H4 (cell line): ENCODE measurements at places on chromosomes 6 and 20. TPM values are rescaled to one million over a fixed set of nuclear protein-coding genes. Genes with fewer than 3 reads are reported as not detected.

- DNase-seq = peak; percentile 99
These were observed 73.3 kb downstream of the MRPL14 start for GRCh38 chr6:44053760-44054556.

GRCh38 chr20:49936153-49937026 lies at the start of gene RNF114:
Gene RNF114, plus strand, starts transcription at chr20:49936397. Its CDS starts 16 bp downstream, at chr20:49936413.
- peak; percentile 75 for DNase-seq

DNA sequence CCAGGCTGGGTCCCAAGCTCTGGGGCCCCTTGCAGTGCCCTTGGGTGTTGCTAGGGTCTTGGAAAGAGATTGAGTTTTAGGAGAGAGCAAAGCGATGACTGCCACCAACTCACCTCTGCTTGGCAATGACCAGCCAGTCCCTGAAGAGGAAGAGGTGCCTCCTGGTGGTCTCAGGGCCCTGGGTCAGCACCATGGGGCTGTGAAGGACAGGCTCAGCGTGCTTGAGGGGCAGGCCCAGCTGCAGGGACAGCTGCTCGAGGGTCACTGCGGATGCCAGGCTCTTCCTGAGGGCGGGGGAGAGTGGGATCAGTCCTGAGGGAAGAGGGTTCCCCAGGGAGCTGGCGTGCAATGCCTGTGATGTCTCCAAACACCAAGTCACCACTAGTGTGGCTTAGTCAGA lies 50.8 kb upstream of the TAGAP start:
- DNase-seq = no peak

DNA sequence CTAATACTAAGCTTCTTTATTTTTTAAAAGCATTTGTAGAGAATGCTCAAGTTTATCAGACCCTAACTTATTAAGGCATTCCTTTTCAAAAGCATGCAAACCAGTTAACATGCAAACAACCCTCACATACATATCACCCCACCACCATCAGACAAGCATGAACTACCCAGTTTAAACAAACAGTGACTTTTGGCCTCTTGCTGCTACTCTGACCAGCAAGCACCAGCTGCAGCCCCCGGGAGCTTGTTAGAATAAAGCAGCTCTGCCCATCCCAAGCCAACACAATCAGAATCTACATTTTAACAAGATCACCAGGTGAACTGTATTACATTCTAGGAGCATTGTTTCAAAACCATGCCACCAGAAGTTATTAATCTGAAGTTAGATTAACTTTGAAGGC lies 5.9 kb upstream of the NUP153 start:
- DNase-seq = no peak

The IFT52 gene
- total RNA-seq = 32.1 TPM in 2 replicates

DNA sequence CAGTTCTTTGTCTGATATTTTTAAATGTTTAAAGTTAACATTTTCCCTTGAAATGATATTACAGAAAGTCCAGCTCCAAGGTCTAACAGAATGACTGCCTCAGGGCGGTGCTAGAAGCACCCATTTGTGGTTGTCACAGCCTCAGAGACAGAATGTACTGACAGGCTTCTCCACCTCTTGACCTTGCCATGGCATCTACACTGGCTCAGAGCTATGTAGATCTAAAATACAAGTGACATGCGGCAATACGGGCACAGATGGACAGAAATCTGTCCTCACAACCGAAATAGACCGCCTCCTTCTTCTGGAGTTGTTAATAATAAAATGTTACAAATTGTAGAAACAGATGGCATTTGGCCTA lies 167.2 kb upstream of the THEMIS start:
- no peak for DNase-seq

The SLC32A1 gene
- not detected in 2 replicates for total RNA-seq

The PPP1R16B gene
- total RNA-seq = 0.16 TPM in 1 of 2 replicates, not detected in the other

- DNase-seq = no peak
These were observed 4.9 kb upstream of the TOX2 start for GRCh38 chr20:43909720-43910119.

The GRM4 gene
- total RNA-seq = not detected in 2 replicates

- DNase-seq = no peak
These were observed 89.4 kb downstream of the GRM4 start for GRCh38 chr6:34056305-34057108.

GRCh38 chr20:62602550-62602949 lies 39.8 kb upstream of the SLCO4A1 start:
- DNase-seq = peak; percentile 75

- DNase-seq = peak; percentile 82
These were observed 1273.9 kb upstream of the MAP3K7 start for GRCh38 chr6:91860541-91861335.

The FBXL4 gene
- 7.9 and 8.7 TPM in 2 replicates for total RNA-seq

The STMND1 gene
- total RNA-seq = not detected in 2 replicates

DNA sequence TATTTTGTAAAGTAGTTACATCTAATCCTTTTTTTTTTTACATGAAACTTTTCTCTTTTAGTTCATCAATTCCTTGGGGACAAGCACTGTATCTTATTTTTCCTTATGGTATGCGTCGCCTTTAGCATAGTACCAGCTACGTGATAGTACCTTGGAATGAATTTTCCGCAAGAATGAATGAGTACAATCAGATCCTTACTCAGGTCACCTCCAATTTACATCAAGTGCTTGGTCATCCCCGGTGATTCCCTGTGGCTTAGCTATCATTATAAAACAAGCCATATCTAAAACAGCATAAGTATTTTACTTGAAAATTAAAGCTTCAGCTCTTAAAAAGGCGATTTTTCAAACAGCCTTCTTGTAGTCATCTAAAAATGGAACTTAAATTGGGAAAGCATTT lies 680.4 kb upstream of the MAP3K7 start:
- DNase-seq = no peak
